ENCODE measurements at places on chromosomes 11 and 22.

GRCh38 chr11:57436031-57436430 is 9.1 kb upstream of the SLC43A3 start:
- DNase-seq = no peak

GRCh38 chr11:38460429-38460828 is 1862.4 kb upstream of the RAG2 start:
- no peak for DNase-seq

- no peak for DNase-seq
These were observed 69.2 kb downstream of the CD82 start for GRCh38 chr11:44634401-44635281.

- peak; percentile 30 for DNase-seq
These were observed 8.4 kb downstream of the LRRC10B start for GRCh38 chr11:61516675-61517572.

DNA sequence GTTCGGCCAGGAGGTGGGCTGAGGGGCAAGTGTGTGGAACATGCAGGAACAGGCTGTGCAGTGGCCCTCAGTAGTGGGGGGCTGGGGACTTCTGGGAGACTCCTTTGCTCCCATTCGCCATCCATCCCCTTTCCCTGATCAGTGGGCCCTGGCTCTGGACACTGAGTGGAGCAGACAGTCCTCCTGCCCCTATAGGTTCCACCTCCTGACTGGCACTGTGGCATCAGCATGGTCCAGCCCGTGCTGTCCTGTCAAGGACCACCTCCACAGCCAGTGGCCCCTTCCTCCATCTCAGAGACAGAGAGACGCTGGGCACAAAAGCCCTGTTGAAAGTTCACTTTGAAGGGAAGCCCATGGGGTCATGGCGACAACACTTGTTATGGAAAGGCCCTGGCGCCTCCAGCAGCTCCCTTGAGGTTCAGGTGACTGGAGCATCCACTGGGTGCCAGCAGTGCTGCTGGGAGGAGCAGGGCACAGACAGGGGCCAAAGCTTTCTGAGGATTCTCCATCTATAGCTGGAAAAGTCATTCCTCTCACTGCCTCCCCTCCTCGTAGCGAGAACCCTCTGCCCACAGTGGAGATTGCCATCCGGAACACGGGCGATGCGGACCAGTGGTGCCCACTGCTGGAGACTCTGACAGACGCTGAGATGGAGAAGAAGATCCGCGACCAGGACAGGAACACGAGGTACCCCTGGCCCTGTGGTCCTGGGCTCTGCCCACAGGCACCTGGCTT is 5.6 kb downstream of the DERL3 start:
- no peak for DNase-seq

- no peak for DNase-seq
These were observed 6.5 kb upstream of the GALR3 start for GRCh38 chr22:37816543-37817180.

DNA sequence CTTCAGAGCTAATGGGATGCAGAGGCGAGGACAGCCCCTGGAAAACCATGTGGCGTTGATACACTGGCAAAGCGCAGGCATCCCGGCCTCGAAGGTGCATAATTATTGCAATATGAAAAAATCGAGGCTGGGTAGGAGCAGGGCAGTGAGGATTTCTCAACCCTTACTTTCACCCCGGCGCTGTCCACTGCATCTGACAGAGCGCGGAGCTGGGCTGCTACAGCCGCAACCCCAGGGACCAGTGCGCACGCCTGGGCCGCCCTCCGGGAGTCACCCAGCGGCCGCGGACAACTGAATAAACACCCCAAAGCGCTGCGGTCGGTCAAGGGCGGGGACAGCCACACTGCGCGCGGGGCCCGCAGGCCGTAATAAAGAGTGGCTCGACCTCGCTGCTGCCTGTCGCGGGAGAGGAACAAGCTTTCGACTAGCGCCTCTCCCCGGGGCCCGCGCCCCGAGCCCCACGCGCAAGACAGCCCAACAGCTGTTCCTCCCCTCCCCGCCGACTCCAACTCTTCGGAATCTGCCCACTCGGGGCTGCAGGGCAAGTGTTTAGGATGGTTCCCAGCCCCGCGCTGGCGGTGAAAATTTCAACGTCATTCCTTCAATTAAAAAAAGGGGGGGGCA is 3.6 kb upstream of the WT1 start:
- DNase-seq = no peak

DNA sequence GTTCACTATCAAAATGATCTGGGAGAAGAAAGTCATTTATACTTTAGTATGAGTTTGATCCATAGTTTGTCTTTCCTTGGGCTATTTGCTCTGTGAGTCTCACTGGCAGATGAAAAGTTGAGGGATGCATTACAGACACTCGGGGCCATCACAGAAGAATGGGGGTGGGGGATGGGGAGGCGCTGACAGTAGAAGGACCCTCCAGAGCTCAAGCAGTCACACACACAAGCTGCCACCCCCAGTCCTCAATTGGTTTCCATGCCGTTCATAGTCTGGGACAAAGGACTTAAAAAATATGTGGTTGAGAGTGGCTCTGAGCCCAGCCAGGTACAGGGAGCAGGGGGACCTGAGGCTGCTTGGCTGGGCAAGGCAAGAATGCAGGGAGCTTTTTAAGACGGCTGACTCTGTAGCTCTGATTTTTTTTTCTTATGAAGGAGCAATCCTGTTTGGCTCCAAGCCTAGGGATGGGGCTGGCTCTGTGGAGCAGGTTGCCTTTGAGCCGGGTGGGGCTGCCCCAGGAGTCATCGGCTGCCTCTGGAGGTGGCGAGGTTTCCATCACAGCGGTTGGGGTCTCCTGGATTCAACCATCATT is 13.3 kb upstream of the ANO1 start:
- DNase-seq = no peak

GRCh38 chr11:102111011-102111786 is 952 bp downstream of the YAP1 start:
- peak; percentile 77 for DNase-seq

DNA sequence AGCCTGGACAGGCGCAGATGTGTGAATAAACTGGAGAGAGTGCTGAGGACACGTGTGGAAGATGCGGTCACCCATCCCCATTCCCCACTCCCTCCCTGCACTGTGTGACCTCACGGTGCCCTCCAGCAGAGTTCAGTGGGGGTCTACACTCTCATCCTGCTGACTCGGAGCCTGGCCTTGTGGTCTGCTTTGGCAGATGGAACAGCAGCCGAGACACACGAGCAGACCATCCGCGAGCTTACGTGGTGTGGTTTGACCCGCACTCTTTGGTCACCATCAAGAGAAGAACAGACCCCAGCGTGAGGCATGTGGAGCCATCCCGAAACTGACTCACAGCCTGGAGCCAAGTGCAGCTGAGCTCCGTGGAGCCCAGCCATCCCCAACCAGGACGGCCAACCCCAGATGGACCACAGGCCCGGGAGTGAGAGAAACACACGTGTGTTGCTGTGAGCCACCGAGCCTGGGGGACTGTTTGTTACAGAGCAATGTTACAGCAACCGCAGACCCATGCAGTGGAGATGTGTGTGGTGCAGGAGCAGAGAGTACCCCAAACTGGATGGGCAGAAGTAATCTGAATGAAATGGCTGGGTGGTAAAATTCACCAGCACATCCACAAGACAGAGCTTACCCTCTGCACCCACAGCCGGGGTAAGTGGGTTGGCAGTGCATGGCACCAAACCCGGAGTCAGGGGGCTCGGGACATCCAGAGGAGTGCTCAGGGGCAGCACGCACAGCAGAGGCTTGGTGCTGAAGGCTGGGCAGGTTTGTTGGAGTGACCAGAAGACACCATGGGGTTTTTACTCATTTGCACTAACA is 90.7 kb downstream of the RTL6 start:
- no peak for DNase-seq

DNA sequence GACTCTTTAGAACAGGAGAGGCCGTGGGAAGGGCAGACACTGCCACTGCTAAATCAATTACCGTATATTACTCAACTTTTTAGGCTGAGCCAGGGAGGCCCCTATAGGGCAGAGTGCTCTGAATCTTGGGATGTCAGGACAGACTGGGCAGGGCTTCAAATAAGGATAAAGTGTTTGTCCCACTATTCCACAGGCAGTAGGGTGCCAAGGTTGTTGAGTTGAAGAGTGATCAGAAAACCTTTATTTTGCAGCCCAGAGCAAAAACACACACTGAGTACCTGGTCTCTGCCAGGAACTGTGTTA is 1.6 kb upstream of the B4GAT1 start:
- no peak for DNase-seq

GRCh38 chr11:126716456-126717083 is 284.0 kb downstream of the KIRREL3 start:
- peak; percentile 62 for DNase-seq

DNA sequence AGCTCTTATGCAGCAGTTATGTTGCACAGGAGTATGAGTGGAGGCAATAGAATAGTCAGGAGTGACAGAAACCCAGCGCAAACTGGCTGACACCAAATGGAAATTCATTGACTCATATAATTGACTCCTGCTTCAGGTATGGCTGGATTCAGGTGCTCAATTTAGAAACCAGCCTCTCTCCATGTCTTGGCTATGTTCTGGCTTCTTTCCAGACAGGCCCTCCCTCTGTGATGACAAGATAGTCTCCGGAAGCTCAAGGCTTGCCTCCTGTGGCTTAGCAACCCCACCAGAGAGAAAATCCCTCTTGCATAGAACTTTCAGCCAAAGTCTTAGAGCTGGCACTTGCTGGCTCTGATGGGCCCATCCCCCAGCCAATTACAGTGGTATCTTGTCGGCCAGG is 28.1 kb upstream of the MN1 start:
- DNase-seq = no peak

GRCh38 chr11:78752494-78752893 is 177.8 kb upstream of the NARS2 start:
- no peak for DNase-seq

- peak; percentile 82 for DNase-seq
These were observed 29.7 kb downstream of the FAM83F start for GRCh38 chr22:40024201-40025061.

Data from SK-MEL-5 (cell line).